DMS79 (cell line): ENCODE measurements at places on chromosomes 5 and 9.

GRCh38 chr5:10502130-10502529, 60.5 kb downstream of the ROPN1L start:
- no peak for DNase-seq

DNA sequence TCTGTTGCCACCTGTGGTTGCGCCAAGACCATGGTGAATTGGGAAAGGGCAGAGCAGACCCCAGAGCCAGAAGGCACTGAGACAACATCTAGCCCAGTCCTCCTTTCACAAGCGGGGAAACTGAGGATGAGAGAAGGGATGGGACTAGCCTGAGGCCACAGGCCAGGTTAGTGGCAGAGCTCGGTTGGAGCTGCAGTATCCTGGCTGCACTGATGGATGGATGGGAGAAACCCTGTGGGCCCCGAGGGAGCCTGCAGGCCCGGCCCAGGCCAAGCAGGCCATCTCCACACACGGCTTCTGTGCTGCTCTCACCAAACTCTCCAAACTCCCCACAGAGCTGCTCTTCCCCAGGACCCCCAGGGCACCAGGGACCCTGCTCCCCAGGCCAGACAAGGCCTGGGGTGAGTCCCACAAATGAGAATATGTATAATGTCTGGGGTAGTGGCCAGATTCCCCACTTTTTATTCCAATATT, 60.2 kb downstream of the TSTD2 start:
- no peak for DNase-seq

DNA sequence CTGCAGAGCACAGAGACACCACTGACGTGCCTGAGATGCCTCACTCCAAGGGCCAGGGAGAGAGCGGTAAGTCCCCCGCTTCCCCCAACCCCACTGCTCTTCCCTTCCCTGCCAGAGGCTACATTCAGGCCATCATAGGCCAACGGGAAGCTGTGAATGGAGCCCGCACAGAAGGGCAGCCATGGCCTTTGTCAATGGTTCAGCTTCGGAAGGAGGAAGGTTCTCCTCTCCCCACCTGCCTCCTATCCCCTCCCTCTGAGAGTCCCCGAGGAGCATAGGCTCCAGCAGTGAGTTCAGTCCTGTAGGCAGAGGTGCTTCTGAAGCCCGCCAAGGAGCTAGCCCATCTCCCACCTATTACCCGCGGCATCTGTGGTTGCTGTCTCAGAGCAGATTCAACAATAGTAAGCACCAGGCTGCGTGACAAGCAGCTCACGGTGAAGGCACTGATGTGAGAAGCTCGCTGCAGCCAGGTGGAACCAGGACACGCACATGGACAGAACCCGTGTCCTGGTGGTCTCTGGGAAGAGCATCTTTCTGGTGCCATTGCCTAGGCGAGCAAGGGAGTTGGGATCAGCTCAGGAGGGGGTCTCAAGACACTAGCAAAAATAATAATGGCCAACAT, 15.9 kb downstream of the QRFP start:
- no peak for DNase-seq

- DNase-seq: no peak
Observed at GRCh38 chr5:61332851-61333320, 828 bp downstream of the ZSWIM6 start.

GRCh38 chr5:31469886-31470285, 62.0 kb downstream of the DROSHA start:
- no peak for DNase-seq

- DNase-seq: no peak
Observed at GRCh38 chr5:133296624-133297023, 244.8 kb downstream of the HSPA4 start.

- no peak for DNase-seq
Observed at GRCh38 chr5:126433701-126434100, 10.5 kb downstream of the GRAMD2B start.

GRCh38 chr5:176466245-176466871, 18.2 kb downstream of the FAF2 start:
- DNase-seq: no peak

GRCh38 chr9:130399768-130400167, 45.0 kb upstream of the ASS1 start:
- no peak for DNase-seq
